ENCODE measurements at places on chromosomes 13 and 19. TPM values are rescaled to one million over a fixed set of nuclear protein-coding genes. Genes with fewer than 3 reads are reported as not detected.
A peak's percentile ranks its signal among the peaks of the same experiment; 100 is the strongest.

- DNase-seq, result no peak
These were observed 481.9 kb downstream of the GPC6 start for GRCh38 chr13:93708308-93709075.

- DNase-seq, result no peak
These were observed 3.0 kb upstream of the HIPK4 start for GRCh38 chr19:40392894-40393517.

DNA sequence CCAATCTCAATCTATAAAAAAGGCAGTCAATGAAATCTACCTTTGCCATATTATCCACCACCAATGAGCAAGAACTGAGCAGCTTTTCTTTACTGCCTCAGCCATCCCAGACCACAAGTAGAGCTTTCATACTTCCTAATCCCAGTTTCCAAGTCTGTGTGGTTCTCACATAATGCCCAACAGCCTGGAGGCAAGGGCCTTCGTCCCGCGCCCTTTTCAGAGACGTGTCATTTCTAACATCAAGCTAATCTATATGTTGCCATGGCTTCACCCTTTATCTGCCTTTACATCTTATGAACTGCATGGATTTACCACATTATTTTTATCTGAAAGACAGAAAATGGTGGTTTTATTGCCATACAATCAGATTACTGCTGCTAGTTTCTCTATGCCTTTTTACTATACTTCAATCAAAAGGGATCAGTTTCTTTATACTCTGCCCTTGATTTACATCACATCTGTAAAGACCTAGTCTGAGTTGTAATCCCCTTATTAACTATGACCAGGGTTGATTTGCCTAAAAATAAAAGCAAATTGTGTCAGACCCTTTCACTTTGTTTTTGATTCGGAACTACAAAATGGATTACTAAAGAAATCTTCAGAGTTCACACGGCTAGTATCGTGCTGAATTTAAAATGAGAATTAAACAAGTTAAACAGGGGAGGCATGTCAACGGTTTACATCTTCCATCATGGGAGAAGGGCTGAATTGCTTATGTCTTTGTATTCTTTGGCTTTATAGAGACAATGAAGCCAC is 5.9 kb downstream of the EFNB2 start:
- no peak for DNase-seq

DNA sequence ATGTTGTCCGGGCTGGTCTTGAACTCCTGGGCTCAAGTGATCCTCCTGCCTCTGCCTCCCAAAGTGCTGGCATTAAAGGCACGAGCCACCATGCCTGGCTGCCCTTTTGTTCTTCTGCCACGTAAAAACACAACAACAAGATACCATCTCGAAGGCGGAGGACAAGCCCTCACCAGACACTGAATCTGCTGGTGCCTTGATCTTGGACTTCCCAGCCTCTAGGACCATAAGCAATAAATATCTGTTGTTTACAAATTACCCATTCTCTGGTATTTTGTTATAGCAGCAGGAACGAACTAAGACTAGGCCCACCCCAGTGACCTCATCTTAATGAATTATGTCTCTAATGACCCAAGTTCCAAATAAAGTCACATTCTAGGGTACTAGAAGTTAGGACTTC is 128.4 kb upstream of the CACNA1A start:
- DNase-seq, result no peak

DNA sequence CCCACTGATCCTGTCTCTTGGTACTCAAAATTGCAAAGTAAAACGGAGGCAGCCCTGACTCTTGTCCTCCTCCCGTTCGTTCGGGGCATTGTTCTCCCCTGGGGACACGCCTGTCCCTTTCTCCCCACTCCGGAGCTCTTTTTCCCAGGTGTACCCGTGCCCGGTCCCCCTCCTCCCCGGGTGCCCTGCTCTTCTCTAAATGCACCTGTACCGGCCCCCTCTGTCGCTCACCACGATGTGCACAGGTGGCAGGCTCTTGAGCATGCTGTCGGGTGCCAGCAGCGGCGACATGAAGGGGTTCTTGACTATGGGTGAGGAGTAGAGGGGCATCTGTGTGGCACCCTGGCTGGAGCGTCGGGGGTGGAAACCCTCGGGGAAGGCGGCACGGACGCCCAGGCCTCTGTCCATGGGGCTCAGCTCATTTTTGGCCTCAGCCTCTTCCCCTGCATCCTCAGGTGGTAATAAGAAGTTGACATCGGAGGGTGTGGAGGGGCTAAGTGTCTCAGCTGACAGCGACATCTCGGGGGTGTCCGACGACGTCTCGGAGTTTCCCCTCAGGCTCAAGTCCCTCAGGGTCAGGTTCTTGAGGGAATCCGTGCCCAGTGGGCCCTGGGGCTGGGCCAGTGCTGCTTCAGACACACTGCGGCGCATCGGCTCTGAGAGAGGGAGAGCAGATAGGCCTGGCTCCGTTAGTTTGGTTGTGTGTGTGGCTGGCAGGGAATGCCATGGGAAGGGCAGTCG is 12.4 kb upstream of the CNFN start:
- DNase-seq, result no peak

GRCh38 chr13:37473035-37473434 is 125.5 kb downstream of the POSTN start:
- DNase-seq, result no peak

GRCh38 chr13:80881495-80881894 is 540.6 kb upstream of the SPRY2 start:
- DNase-seq, result no peak

DNA sequence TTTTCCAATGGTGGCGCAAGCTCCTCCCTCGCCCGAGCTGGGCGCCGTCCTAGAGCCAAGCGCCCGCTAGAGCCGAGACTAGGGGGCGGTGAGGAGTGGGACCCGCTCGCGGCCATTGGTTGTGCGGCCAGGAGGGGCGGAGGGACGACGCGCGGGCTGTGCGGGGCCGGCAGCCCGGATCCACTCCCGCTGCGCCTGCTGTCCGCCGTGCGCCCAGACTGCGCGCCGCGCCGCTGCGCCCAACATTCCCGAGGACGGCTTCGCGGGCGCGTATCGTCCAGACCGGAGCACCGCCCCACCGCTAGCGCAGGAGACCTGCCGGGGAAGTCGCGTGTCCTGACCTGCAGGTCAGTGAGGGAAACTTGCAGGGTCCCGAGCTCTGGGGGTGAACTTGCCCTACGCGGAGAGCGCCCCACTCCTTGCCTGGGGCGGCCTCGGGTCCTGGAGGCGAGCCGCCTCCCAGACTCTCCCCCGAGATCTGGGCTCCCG is at the start of gene SERTM1:
SERTM1 (plus strand) TSS at position 183 of the 489 bp plus-strand sequence. CDS start 21,059 bp downstream, outside the sequence.
- DNase-seq, result no peak

GRCh38 chr19:10805065-10805757 is 30.8 kb downstream of the TMED1 start:
- no peak for DNase-seq

GRCh38 chr13:26390203-26390602 is 136.3 kb downstream of the CDK8 start:
- no peak for DNase-seq

GRCh38 chr19:33325920-33326319 is 23.6 kb upstream of the CEBPA start:
- DNase-seq, result no peak

GRCh38 chr19:6423499-6424194 is 964 bp downstream of the KHSRP start:
- DNase-seq, result peak; percentile 54

DNA sequence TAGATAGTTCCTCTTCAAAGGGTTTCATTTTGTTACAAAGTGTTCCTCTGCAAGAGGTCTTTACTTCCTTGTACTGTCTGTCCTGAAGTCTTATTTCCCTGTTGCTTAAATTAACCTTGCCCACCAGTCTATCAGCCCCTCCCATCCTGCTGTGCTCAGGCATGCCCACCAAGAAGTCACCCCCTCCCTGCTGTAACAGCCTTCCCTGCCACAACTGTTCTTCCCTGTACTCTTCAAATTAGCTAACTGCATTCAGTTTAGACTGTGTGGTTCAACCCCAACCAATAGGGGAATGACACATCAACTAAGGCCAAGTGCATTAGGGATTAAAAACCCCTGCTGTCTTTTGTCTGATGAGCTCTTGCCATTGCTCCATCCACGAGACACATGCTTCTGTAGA is 34.4 kb upstream of the ZNF562 start:
- DNase-seq, result no peak

DNA sequence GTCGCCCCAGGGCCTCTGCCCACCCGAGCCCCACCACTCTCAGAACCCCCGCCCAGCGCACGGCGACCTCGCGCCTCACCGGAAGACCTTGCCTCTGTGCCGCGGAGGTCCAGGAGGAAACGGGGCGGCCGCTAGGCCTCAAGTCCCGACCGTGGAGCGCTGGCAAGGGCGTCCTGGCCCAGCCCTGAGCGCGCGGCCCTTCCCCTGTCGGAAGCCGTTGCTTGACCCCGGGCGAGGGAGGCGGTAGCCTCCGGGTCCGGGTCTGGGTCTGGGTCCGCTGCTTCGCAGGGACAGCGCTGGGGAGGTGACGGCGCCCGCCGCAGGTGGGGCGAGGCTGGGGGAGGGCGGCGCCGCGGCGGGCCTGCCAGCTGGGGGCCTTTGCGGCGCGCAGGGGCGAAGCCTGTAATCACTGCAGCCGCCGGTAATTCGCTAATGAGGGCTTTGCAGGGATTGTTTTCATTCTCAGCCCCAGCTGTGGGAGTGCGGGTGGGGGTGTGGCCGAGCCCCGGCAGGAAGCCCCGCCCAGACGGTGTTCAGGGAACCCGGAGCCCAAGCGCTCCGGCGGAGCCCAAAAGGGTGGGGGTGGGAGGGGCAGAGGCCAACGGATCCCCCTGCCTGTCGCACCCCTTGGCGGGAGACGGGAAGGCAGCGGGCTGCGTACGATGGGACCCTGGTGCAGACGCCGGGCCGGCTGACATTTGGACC is 8.6 kb downstream of the C19orf25 start:
- peak; percentile 80 for DNase-seq

GRCh38 chr13:62093984-62094780 is 678.5 kb upstream of the PCDH20 start:
- no peak for DNase-seq

DNA sequence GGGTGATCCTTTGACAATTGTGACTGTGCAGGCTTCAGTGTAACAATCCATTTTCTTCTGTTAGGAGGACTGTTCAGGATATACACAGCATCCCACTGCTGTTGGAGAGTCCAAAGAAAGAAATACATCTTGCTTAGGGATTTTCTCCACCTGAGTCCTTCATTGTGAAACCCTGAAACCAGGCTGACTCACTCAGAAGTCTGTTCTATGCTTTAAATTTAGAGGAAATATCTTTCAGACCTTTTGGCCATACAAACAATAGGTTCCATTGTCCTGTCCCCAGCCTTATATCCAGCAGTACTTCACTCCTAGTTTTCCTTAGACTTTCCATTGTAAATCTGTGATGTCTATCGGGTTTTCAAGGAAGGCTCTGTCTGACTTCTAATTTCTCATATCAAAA is 379.1 kb downstream of the SUCLA2 start:
- no peak for DNase-seq

GRCh38 chr19:5822181-5822844 is 17.2 kb downstream of the FUT6 start:
- no peak for DNase-seq

DNA sequence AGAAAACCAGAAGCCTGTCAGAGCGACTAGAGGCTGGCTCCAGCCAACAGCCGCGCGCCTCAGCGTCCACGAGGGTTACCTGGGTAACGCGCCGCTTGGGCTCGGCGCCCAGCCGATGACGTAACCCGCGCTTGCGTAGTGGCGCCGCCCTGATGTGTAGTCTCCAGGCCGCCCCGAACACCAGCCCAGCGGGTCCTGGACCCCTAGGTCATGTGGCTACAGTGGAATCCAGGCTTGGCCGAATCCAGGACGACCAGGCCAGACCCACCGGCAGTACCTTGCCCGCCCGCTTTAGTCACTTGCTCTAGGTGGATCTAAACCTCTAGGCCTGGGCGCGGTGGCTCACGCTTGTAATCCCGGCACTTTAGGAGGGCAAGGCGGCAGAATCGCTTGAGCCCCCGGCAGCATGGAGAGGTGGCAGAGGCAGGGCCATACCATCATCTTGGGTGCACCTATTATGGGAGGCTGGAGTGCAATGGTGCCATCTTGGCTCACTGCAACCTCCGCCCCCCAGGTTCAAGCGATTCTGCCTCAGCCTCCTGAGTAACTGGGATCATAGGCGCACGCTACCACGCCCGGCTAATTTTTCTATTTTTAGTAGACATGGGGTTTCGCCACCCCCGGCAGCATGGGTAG is 7.2 kb upstream of the ZNF606 start:
- peak; percentile 69 for DNase-seq

GRCh38 chr13:26442541-26442940 is 114.9 kb upstream of the WASF3 start:
- DNase-seq, result no peak

GRCh38 chr19:4633140-4633967 is 6.0 kb upstream of the TNFAIP8L1 start:
- DNase-seq, result peak; percentile 61

Gene ATXN8OS
- not detected for total RNA-seq

Gene RNF225
- total RNA-seq, result 0.45 TPM

Gene BRME1
- 3.8 TPM for total RNA-seq

Gene RXFP2
- total RNA-seq, result not detected

Gene CEACAM20
- not detected for total RNA-seq

Gene KLHL1
- total RNA-seq, result not detected

Gene KIR2DL3
- not detected for total RNA-seq

Gene ZNF69
- 2.7 TPM for total RNA-seq

Gene BRSK1
- total RNA-seq, result 5.7 TPM

Gene CEACAM7
- total RNA-seq, result not detected

Gene CATSPERD
- total RNA-seq, result not detected

Gene ZIC2
- total RNA-seq, result 0.50 TPM

Gene TMEM238
- 19.3 TPM for total RNA-seq

Gene KIR2DL1
- not detected for total RNA-seq

Gene ZNF223
- total RNA-seq, result 0.40 TPM

Gene SOHLH2
- not detected for total RNA-seq

All from activated CD4-positive, alpha-beta memory T cell treated with anti-CD3 and anti-CD28 coated beads, Interleukin-2, amount 10 ng/mL, durations not matched to agents 7 days and 5 days (primary cell).